Activated naive CD8-positive, alpha-beta T cell treated with anti-CD3 and anti-CD28 coated beads for 36 hours (primary cell): ENCODE measurements at places on chromosomes 4 and X. TPM values are rescaled to one million over a fixed set of nuclear protein-coding genes. Genes with fewer than 3 reads are reported as not detected.

DNA sequence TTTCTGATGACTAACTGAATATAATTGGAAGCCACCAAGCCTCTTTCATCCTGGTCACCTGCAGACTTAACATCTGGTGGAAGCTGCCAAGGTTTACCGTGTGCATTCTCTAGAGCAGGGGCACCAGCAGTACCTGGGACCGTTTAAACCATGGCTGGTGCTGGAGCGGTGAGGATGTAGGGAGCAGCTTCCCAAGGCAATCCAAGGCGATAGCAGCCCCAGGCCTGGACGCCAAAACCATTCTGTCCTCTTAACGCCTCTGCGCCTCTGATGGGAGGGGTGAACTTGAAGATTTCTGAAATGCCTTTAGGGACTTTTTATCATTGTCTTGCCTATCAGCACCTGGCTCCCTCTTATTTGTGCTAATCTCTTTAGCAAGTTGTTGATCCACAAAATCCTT, 37.3 kb upstream of the SPANXN2 start:
- H3K27me3 ChIP-seq: no peaks in the 10 kb centered on the region
- no peak overlapping the region for H3K27ac ChIP-seq
- H3K4me1 ChIP-seq: no peaks in the 10 kb centered on the region
- H3K36me3 ChIP-seq: no peaks in the 10 kb centered on the region
- no peak overlapping the region for H3K4me3 ChIP-seq

GRCh38 chr4:113666386-113667114, 95.0 kb downstream of the CAMK2D start:
- peaks cover 25% of the 10 kb centered on the region for H3K36me3 ChIP-seq
- no peak overlapping the region for H3K27ac ChIP-seq
- DNase-seq: no peak
- H3K4me3 ChIP-seq: no peak overlapping the region
- peaks cover 22% of the 10 kb centered on the region for H3K4me1 ChIP-seq

DNA sequence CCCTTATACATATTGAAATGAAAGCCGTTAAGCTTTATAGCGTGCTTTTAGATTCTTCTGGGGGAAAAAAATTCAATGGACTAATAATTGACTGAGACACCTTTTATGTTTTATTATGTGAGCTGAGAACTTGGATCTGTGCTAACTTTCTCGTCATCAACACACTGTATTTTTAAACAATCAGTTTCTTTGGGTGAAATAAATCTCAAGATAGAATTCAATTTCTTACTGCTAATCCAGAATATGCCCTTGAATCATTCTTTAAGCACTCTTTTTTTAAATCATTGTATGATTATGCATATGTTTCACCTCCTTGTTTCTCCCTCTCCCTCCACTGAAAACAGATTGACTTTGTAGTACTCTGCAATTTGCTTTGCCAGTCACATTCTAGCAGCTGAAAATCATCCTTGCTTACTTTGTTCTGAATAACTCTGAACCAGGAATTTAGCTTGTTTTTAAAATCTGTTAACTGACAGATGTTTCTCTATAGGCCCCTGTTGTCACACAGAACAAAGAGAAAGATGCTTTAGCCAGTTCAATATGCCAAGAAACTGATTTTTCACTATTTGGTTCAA, 81.5 kb downstream of the SLIT2 start:
- no peaks in the 10 kb centered on the region for H3K4me1 ChIP-seq
- no peak overlapping the region for H3K27ac ChIP-seq
- H3K4me3 ChIP-seq: no peak overlapping the region
- H3K36me3 ChIP-seq: no peaks in the 10 kb centered on the region
- no peak for DNase-seq

GRCh38 chr4:3879681-3880614, 113.8 kb downstream of the ADRA2C start:
- no peak overlapping the region for H3K4me3 ChIP-seq
- H3K27me3 ChIP-seq: peaks cover 42% of the 10 kb centered on the region
- H3K36me3 ChIP-seq: no peaks in the 10 kb centered on the region
- no peak overlapping the region for H3K27ac ChIP-seq
- H3K4me1 ChIP-seq: peaks cover 3% of the 10 kb centered on the region

- no peak overlapping the region for H3K27ac ChIP-seq
- H3K4me3 ChIP-seq: no peak overlapping the region
- H3K4me1 ChIP-seq: no peaks in the 10 kb centered on the region
These were observed 141.3 kb downstream of the LDB2 start for GRCh38 chr4:16757080-16757521.

- peaks cover 11% of the 10 kb centered on the region for H3K27me3 ChIP-seq
- DNase-seq: no peak
- H3K4me1 ChIP-seq: no peaks in the 10 kb centered on the region
- no peak overlapping the region for H3K4me3 ChIP-seq
These were observed 16.4 kb downstream of the PSAPL1 start for GRCh38 chr4:7418131-7418943.

GRCh38 chr4:96150466-96150865, 310.6 kb downstream of the PDHA2 start:
- H3K4me3 ChIP-seq: no peak overlapping the region
- no peak overlapping the region for H3K27ac ChIP-seq
- H3K36me3 ChIP-seq: no peaks in the 10 kb centered on the region
- DNase-seq: no peak
- H3K27me3 ChIP-seq: no peaks in the 10 kb centered on the region

Gene TMSB15B
- total RNA-seq: 8.0 TPM

Gene GLRA2
- total RNA-seq: not detected
